ENCODE measurements at places on chromosomes 5 and 9. TPM values are rescaled to one million over a fixed set of nuclear protein-coding genes. Genes with fewer than 3 reads are reported as not detected.

DNA sequence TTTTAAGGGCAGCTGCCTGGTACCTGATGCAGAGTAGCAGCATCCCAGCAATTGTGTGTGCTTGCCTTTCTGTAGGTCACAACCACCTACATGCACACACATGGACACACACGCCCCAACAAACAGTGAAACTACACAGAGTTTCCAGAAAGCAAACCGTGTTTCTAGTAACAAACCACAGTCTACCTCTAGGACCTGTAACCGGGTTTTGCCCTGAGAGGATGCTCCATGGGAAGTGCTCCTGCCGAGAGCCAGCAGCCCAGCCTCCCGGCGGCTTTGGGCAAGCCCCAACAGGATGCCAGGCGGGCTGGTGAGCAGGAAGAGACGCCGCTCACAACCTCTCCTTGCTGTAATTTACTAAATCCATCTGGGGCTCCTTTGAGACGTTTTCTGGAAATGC, 4.1 kb upstream of the TCF7 start:
- peaks cover 18% of the 10 kb centered on the region for H3K4me1 ChIP-seq
- H3K27ac ChIP-seq, result no peak overlapping the region
- DNase-seq, result no peak
- H3K36me3 ChIP-seq, result no peaks in the 10 kb centered on the region
- peaks cover 44% of the 10 kb centered on the region for H3K27me3 ChIP-seq

The HSPA5 gene
- 79.3 TPM for polyA plus RNA-seq

DNA sequence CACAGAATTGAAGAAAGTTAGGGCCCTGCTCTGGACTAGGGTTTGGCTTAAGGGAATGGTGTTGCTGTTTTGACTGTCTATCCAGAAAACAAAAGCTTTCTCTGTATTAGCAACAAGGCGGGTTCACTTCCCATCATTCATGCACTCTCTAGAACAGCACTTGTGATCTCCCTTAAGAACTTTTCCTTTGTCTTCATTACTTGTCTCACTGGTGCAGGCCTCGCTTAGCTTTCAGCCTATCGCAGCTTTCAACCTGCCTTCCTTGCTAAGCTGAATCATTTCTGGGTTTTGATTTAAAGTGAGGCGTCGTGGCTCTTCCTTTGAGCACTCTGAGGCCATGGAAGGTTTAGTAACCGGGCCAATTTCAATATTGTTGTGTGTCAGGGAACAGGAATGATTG, 35.2 kb upstream of the LPCAT1 start:
- H3K27ac ChIP-seq, result no peak overlapping the region
- no peak overlapping the region for H3K4me3 ChIP-seq
- no peaks in the 10 kb centered on the region for H3K27me3 ChIP-seq
- H3K4me1 ChIP-seq, result no peaks in the 10 kb centered on the region

The NEURL1B gene
- polyA plus RNA-seq, result 12.6 TPM

- H3K4me3 ChIP-seq, result no peak overlapping the region
- no peaks in the 10 kb centered on the region for H3K27me3 ChIP-seq
- H3K27ac ChIP-seq, result no peak overlapping the region
- H3K36me3 ChIP-seq, result no peaks in the 10 kb centered on the region
- H3K4me1 ChIP-seq, result no peaks in the 10 kb centered on the region
These were observed 108.3 kb downstream of the CDH6 start for GRCh38 chr5:31301833-31302232.

DNA sequence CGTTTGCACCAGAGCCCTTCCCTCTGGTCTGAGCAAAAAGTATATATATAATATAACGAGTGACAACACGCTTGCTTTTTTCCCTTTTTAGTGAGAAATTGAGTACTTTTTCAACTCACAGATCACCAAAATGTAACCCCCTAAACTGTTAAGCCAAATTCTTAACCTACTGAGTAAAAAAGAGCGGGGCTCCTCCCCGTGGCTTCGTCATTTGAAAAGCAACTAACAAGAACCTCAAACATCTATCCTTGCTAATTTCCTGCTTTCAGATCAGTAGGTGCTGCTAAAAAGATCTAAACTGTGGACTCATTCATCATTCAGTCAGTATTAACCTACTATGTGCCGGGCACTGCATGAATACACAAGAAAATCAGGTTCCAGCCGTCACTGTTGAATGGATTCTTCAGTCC, 1.0 kb upstream of the PTBP3 start:
- peaks cover 13% of the 10 kb centered on the region for H3K4me1 ChIP-seq
- no peaks in the 10 kb centered on the region for H3K36me3 ChIP-seq
- DNase-seq, result no peak
- peak overlapping the region; percentile 98 for H3K27ac ChIP-seq

DNA sequence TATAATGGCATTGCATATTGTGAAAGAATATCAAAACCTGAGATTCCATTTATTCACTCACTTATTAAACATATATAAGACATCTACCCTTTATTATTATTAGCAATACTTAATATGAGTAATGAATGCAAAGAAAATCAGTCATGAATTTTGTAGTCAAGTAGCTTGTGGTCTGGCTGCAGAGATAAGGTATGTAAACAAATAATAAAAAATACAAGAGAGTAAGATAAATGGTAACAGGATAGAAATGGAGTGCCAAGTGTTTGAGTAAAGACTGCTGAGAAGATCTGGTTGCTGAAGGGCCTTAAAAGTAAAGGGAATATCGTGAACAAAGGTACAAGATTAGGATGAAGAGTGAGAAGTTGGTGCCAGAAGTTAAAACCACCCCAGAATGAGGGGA, 18.4 kb downstream of the TRIM32 start:
- H3K4me3 ChIP-seq, result no peak overlapping the region
- H3K27ac ChIP-seq, result no peak overlapping the region
- DNase-seq, result no peak
- H3K4me1 ChIP-seq, result peaks cover 11% of the 10 kb centered on the region

DNA sequence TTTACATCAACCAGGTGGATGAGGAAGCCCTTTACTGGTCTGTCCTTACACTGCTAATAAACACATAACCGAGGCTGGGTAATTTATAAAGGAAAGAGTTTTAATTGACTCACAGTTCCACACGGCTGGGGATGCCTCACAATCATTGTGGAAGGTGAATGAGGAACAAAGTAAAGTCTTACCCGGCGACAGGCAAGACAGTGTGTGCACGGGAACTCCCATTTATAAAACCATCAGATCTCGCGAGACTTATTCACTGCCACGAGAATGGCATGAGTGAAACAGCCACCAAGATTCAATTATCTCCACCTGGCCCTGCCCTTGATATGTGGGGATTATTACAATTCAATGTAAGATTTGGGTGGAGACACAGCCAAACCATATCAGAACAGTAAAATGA, 67.3 kb upstream of the GRAMD2B start:
- H3K36me3 ChIP-seq, result no peaks in the 10 kb centered on the region
- H3K27me3 ChIP-seq, result no peaks in the 10 kb centered on the region
- no peak for DNase-seq
- H3K4me3 ChIP-seq, result no peak overlapping the region

DNA sequence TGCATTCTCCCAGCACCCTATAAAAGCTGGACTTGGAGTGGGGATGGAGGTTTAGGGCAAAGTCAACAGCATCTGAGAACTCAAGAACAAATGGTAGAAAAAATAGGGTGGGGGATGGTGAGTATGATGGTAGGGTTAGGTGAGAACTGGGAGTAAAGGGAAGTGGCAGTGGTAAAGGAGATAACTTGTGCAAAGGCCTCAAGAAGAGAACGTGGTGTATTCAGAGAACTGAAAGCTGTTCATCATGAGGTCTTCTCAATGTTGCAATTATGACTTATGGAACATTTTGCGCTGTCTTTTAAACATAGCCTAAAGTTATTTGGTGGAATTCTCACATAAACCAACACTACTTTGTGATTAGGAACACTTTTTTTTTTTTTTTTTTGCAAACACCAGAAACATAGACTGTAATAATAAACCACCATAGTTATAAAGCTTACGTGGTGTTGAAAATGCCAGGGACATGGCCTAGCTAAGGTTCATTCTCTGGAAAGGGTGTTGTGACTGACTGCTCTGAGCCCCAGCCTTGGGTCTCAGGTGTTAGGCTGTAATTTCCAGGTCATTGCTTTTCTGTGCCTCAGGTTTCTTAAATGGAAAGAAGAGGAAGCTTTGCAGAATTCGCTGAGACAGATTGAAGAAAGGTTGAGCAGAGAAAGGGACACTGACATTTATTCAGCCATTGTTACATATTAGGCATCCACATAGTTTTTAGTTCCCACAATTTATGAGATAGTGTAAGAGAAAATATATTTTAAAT, 19.2 kb upstream of the TXNDC8 start:
- no peak for DNase-seq
- no peak overlapping the region for H3K4me3 ChIP-seq
- H3K4me1 ChIP-seq, result no peaks in the 10 kb centered on the region
- H3K27ac ChIP-seq, result no peak overlapping the region
- no peaks in the 10 kb centered on the region for H3K36me3 ChIP-seq

The OBP2B gene
- polyA plus RNA-seq, result not detected

DNA sequence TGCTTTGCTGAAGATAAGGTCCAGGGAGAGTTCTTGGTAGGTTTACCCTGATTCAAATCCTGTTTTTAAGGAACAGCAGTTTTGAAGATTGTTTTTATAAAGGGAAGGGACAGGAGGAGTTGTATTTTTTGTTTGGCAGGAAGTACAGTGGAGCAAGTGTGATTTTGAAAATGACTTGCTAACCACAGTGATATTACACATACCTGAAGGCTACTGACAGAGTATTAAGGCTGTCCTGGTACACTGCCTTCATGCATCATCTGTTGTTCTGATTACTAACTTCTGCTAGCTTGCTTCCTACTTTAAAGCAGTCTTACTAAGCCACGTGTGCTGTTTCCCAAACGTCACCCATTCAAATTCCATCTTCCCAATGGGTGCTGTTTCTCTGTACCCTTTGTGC, 559.5 kb upstream of the SGCD start:
- H3K27ac ChIP-seq, result no peak overlapping the region
- no peaks in the 10 kb centered on the region for H3K27me3 ChIP-seq
- H3K4me3 ChIP-seq, result no peak overlapping the region
- H3K36me3 ChIP-seq, result no peaks in the 10 kb centered on the region
- DNase-seq, result no peak
- no peaks in the 10 kb centered on the region for H3K4me1 ChIP-seq

- DNase-seq, result no peak
- no peak overlapping the region for H3K4me3 ChIP-seq
- H3K4me1 ChIP-seq, result peaks cover 4% of the 10 kb centered on the region
- H3K27me3 ChIP-seq, result no peaks in the 10 kb centered on the region
- H3K27ac ChIP-seq, result no peak overlapping the region
- no peaks in the 10 kb centered on the region for H3K36me3 ChIP-seq
These were observed 332.4 kb downstream of the MSX2 start for GRCh38 chr5:175056831-175057230.
